ENCODE measurements at places on chromosomes 3 and 15.

DNA sequence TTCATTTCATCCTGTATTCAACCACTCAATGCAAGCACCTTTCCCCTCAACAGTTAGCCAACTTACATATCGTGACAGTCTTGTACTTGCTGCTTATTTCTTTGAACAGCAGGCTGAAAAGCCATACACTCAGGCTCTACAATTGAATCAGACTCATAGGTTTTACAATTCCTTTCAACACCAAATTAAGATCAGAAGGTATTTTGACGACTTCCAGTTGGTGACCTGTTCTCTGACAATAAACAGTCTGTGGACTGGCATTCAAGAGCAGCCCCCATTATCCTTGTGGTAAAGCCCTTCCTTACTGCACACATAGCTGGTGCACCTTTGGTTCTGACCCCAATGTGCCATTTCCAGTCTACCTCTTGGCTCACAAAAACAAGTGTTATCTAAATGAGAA lies 140.0 kb upstream of the MB21D2 start:
- no peak for DNase-seq

DNA sequence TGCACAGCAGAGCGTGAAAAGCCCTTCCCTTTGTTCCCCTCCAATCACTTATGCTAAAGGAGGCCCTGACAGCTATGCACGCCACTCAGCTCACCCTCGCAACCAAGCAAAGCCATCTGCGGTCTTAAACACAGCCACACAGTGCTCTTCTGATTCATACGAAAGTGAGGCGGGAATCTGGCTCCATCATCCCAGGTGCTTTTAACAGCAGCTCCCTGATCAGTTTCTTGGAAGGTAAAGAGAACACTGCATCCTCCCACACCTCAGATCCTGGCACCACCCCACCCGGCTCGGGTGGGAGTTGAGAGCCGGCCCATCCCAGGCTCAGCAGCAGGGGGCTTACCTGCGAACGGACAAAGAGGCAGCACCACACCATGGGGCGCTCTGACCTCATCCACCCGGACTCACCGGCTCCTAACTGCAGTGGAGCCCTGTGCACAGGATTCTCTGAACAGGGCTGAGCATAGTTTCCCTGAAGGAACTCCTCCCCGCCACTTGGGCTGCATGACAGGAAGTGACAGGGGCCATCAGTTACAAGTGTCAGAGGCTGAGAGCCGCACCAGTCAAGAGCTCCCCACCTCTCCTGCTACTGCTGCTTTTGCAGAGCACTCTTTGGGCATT lies 114.3 kb upstream of the ARHGEF3 start:
- DNase-seq, result peak; percentile 46

GRCh38 chr3:12956316-12956660 lies 114.9 kb upstream of the RPL32 start:
- DNase-seq, result no peak

DNA sequence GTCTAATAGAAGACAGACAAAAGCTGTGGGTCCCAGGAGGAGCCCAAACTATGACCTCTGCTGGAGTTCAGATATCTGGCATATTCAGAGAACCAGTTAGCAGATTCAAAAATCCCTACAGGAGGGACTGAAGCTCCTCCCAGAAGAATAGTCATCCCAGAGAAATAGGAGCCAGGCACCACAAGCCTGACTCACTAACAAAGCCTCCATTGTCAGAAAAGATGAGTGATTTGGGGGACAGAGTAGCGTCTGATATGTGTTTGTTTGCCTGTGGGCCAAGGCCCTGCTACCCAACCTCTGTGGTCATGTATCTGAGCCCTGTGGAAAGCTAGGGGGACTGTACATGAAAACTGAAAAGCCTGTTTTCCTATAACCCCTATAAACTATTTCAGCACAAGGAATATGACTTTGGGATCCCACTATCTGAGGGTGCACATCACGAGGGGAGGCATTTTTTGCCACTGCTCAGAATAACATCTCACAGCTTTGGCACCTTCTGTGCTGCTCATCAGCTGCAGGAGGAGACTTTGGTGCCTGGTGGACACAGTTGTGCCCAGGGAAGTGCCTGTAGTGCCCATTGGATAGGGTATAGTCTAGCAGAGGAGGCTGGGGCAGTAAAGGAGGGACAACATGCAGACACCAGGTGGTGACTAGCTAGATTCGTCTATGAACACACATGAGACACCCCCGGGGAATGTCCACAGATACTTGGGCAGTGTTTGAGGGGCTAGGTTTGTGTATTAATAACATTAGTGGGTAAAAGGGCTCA lies 9.7 kb upstream of the LARP6 start:
- DNase-seq, result no peak

GRCh38 chr15:72851586-72851985 lies 68.0 kb upstream of the ADPGK start:
- no peak for DNase-seq

DNA sequence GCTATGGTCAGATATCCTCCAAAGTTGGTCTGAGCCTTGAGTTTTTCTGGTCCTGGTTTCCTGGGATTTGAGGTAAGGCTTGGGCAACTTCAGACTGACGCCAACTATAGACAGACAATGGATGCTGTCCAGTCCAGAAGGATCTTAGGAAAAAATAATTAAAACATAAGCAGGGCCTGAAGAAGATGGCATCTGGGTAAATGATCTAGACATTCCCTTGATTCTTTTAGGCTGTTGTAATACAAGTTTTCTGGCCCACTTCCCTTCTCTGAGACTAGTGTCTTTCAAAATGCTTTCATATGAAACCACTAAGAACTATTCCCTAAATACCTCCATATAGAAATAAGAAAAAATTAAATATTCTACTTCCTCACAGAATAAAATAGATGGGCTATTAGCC lies 47.7 kb upstream of the PLXND1 start:
- no peak for DNase-seq

GRCh38 chr15:80061582-80061981 lies 2.1 kb downstream of the ZFAND6 start:
- no peak for DNase-seq

GRCh38 chr3:60536420-60536819 lies 714.8 kb downstream of the FHIT start:
- no peak for DNase-seq

DNA sequence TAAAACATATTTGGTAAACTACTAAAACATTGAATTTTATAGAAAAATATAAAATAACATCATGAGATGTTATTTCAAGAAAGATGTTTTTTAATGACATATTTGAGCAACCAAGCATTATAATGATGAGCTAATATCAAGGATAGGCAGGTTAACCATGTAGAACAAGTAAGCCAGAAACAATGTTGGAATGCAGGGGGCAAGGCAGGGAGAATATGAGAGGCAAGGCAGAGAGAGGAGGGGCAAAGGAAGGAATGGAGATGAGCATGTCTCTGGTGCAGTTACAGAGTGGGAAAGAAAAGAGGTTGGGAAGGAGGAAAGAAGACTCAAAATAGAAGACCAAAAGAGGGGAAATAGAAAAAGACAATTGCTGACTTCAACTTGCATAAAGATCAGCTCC lies 390.4 kb downstream of the MCTP2 start:
- no peak for DNase-seq

GRCh38 chr3:167762296-167762695 lies 26.8 kb downstream of the SERPINI1 start:
- no peak for DNase-seq

DNA sequence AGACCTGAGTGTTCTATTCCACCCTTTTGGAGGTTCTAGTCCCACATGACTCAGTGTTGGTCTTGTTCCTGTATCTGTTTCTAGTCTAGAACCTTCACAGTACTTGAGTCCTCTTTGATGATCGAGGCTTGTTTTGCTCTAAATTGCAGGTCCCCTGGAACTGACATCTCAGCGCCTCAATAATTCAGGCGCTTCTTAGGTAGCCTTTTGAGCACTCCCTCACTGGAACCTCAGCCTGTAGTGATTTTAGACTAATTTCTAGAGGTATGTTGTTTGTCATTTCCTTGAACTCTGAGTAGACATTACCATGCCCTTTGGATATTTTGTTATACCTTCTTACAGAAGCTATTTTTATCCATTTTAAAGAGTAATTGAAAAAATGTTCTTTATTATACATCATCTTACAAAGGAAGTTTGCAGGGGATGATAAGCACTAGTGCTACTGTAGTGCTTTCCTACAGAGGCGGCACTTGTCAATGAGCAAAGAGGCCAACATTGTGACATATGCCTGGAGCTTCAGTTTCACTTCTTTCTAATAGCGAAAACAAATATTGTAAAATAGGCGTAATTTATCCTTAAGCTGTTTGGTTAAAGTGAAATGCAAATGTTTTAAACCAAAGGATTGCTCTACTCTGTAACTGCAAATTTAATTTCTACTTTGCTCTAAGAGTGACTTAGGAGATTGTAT lies 75.7 kb downstream of the EFL1 start:
- DNase-seq, result no peak

DNA sequence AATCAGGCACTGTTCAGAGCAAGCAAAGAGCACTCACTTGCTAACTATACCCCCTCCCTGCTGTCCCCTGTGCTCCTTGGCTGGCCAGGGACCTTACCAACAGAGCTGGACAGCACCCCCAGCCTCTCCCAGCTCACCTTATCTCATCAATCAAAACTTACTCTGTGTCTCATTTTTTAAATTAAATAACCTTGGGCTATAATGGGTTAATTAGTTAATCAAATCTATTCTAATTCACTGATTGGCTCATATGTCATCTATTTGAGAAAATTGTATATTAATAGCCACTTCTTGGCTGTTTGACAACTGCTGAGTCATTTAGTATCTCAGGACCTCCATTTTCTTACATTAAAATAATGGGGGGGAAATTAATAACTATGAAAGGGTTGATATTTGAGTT lies 22.9 kb downstream of the IL5RA start:
- no peak for DNase-seq

DNA sequence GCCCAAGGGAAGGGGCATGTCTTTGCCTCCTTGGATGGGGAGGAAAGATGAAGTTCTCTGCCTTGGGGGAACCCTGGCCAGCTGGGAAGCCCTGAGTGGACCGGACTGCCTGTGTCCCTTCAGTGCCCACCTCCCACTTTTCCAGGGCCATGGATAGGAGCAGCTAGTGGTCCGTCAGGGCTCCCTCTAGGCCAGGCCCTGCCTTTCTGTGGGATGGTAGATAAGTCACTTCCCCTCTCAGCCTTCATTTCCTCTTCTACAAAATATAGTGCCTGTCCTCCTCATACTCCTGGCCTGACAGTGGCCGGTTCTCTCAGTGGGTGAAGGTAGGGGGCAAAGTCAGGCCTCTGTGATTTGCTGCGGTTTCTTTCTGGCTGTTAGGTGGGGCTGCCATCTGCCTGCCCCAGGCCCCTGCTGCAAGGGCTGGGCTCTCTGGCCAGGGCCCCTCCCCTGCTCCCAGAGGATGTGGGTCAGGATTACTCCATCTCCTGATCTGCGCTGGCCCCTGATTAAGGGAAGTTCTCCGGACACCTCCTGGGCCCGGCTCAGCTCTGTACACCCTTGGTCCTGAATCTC lies 1.4 kb downstream of the PLEKHO2 start:
- DNase-seq, result no peak

- DNase-seq, result no peak
These were observed 262.6 kb upstream of the THBS1 start for GRCh38 chr15:39318231-39318630.

- no peak for DNase-seq
These were observed 257.6 kb upstream of the ZPLD1 start for GRCh38 chr3:102177075-102177755.

DNA sequence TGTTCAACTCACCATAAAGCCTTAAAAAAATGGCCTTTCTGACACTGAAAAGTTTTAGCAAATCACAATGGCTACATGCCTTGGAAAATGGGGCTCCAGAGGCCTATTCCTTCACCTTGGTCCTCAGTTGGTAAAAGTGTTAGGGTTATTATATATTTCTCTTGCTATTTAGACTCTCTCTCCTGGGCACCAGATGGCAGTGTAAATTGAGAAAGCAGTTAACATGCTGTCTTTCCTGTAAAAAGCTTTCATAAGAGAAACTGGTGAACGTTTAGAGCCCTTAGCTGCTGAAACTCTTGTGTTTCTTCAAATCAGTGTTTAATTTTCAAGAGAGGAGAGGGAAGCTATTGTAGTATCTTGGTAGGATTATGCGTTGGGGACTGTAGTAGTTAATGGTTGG lies 89.9 kb downstream of the LRTM1 start:
- no peak for DNase-seq

DNA sequence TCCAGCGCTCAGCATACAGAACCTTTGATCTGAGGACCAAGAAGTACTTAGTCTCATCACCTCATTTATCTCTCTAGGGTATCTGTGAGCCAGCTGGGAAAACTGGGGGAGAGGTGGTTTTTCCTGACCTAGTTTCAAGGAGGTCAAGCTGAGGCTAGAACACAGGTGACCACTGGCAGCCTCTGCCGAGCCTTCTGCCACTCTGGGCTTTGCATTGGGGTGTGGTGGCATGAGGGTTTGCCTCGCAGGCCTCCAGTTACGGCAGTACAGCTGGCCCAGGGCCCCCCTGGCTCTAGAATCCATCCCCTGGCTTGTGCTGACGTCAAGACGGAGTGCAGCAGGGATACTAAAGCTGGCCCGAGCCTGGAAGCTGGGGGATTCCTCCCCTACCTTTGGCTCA lies 34.7 kb upstream of the CDCP1 start:
- no peak for DNase-seq

DNA sequence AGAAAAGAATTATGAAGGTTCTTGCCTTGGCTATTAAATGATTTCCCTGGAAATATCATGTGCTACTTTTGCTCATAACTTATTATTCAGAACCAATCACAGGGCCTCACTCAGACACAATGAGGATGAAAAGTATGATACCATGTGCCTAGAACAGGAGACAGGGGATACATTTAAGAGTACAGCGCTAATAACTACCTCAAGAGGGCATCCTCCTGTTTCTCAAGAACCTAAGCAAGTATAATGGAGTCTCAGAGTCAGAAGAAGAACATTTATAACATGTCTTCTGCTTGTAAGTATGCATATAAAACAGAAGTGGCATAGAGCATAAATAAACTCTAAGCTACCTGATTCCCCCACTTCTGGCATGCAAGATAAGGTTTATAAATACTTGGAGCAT lies 125.4 kb upstream of the MME start:
- DNase-seq, result no peak

- no peak for DNase-seq
These were observed 3.4 kb downstream of the PLSCR1 start for GRCh38 chr3:146540978-146541377.

DNA sequence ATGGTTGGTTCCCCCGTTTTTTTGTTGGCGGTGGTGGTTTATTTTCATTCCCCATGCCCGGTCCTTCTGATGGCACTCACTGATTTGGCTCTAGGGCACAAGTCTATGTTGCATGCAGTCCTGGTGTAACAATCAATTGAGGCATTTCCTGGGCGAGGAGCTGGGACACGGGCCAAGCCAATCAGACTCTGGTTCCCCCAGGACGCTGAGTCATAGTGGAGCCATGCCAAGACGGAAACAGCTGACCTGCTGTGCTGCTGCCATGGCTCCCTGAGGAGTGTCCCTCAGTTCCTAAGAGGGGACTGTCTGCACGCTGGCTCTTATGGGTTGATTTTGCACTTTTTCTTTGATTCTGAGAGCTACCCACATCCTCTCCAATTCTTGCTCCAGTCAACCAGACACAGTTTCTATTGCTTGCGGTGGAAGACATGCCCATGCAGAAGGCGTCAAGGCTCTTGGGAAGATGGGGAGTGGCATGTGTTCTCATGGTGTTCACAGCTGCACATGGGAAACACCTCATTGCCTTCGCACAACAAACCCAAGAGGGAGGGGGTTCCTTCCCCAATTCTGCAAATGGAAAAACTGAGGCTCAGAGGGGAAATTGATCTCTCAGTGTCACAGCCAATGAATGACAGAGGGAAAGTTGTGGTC lies 28.3 kb upstream of the ALDH1L1 start:
- no peak for DNase-seq

GRCh38 chr15:74034206-74034755 lies 39.8 kb downstream of the PML start:
- no peak for DNase-seq

Measured in stimulated activated CD8-positive, alpha-beta memory T cell treated with anti-CD3 and anti-CD28 coated beads, Interleukin-15, amount 100 ng/mL, for 4 hours (primary cell).